Uterus (tissue), 4 donors: ENCODE measurements at places on chromosomes 3 and 15.

GRCh38 chr3:105959851-105960250, 91.0 kb upstream of the CBLB start:
- DNase-seq = no peak

DNA sequence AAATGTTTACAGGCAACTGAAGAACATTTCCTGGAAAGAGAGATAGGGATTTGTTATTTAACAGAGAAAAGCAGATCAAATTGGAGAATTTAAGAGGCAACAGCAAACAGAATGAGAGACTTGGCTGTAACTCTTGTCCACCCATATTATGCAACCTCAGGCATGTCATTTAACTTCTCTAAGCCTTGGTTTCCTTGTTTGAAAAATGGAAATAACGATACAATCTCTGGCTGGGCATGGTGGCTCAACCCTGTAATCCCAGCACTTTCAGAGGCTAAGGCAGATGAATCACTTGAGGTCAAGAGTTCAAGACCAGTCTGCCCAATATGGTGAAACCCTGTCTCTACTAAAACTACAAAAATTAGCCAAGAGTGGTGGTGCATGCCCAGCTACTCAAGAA, 23.7 kb downstream of the ARRDC4 start:
- no peak for DNase-seq

DNA sequence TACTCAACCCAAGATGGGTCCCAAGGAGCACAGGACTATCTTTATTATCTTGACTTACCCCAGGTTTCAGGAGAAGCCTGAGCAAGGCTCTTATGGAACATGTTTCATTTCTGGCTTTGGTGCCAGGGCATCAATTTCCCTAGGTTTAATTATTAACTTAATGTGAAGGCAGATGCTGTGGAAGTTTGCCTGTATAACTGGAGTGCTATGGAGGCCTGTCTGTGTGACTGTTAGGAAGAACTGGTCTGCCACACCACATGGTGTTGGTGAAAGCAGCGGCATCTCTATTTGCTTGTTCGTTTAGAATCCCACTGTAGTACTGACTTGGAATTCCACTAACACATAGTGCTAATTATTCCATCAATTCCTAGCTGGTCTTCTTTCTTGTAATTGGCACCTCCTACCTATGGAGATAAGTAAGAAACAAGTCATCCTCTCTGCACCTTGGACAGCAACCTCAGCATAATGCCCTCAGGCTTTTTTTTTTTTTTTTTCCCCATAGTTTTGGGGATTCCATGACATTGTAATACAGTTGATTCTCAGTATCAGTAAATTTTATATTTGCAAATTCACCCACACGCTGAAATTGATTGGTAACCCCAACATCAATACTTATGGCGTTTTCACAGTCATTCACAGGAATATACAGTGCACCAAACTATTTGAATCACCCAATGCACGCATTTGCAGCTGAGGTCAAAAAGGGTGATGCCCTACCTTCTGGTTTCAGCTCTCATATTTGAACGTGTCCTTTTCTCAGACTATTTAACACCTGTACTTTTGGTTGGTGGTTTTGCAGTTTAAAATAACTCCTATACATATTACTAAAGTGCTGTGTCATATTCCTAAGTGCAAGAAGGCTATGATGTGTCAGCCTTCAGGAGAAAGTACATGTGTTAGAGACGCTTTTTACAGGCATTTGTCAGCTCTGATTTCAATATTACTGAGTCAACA, 772.8 kb upstream of the LMCD1 start:
- no peak for DNase-seq

DNA sequence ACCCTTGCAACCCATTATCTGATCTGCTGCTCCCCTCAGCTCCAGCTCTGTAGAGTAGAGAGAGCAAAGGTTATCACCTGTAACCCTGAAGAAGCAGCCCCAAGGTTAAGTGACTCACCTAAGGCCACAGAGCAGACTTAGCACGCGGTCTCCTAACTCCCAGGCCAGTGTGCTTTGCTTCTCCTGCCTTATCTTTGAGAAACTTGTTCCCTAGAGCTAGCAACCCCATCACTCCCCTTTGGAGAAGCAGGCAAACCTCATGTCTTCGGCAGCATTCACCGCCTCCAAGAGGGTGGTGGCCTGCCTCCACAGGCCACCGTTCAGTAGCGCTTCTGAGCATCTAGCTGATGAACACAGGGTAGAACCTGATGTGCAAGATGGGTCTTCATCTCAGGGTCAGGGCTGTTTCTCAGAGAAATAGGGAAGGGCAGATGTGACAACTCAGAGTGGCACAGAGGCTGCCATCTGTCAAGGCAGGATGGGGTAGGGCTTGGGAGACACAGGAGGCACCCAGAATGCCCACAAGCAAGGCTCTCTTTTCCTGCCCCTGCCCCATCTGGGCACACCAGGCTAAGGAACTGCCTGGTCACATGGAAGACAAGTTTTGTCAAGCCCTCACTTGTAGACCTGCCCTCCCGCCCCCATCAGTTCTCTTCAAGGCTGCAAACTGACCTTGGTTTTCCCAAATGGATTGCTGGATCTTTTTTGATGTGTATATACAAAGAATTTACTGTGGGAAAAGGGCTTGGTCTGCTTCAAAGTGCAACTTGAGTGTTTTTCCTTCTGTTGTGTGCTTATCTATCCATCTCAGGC, 34.9 kb upstream of the CLK3 start:
- no peak for DNase-seq

DNA sequence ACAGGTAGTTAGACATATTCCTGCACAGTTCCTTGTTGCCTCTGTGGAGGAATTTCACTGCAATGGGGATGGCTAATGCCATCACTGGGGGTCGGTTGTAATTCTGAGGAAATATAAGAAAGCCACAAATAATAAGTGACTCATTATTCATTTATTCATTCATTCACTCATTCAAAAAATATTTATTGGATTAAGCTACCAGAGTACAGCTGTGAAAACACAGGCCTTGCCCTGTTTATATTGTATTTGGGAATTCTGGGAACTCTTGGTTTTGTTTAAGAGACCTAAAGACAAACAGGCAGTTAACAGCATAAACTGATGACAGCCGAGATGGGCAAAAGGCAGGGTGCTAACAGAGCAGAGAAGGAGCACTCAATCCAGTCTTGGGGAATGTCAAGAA, 23.6 kb downstream of the PTX3 start:
- no peak for DNase-seq

GRCh38 chr15:77497110-77497737, 76.5 kb downstream of the HMG20A start:
- peak; percentile 43 for DNase-seq

- DNase-seq = no peak
Observed at GRCh38 chr3:152190636-152191183, 78.0 kb upstream of the MBNL1 start.

- no peak for DNase-seq
Observed at GRCh38 chr15:69616558-69616957, 163.9 kb downstream of the RPLP1 start.

GRCh38 chr3:23461069-23461468, 257.9 kb downstream of the UBE2E2 start:
- no peak for DNase-seq

- DNase-seq = no peak
Observed at GRCh38 chr3:52238193-52238760, 681 bp downstream of the TWF2 start.

- DNase-seq = no peak
Observed at GRCh38 chr15:63978511-63979261, 67.6 kb downstream of the DAPK2 start.

DNA sequence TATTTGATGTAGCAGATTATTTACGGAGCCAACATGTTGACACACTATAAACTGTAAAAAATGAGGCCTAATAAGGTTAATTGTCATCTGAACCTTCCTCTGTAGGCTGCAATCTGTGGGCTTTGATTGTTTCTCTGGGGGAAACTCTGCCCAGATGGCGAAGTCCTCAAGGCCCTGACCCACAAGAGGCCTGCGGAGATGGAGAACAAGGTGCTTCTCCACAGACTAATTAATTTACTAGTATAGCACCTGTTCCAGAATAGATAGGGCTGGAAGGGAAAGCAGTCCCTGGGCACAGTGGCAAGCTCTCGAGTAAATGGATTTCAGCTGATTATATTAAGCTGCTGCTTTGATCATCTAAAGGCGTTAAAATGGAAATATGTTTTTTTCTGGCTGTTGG, 338.8 kb upstream of the DNAJC19 start:
- no peak for DNase-seq

DNA sequence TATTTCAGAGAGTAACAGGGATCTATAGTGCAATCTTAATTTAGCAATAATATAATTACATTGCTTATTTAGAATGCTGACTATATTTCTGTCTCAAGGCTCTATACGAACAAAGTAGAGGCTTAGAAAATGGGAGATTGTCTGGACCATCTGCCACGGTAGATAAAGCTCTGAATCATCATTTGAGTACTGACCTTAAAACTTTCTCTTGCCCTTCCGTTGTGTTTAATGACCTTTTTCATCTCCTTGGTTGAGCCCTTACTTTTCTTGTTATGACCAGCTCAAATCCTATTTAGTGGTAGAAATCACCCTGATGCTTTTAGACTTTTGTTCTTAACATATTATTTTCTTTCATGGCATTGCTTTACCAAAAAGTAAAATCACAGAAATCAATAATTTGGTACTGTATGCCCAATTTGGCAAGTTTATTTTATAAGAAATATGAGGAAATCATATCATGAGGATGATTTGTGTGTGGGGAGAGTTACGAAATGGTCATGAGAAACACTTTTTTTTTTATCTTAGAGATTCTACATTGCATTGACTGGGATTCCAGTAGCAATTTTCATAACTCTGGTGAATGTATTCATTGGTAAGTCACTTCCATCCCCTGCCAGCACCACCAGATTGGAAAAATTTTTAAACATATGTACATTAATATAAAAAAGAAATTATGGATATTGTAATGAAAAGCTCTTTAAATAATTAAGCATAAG, 11.0 kb downstream of the NDUFB5 start:
- DNase-seq = no peak

DNA sequence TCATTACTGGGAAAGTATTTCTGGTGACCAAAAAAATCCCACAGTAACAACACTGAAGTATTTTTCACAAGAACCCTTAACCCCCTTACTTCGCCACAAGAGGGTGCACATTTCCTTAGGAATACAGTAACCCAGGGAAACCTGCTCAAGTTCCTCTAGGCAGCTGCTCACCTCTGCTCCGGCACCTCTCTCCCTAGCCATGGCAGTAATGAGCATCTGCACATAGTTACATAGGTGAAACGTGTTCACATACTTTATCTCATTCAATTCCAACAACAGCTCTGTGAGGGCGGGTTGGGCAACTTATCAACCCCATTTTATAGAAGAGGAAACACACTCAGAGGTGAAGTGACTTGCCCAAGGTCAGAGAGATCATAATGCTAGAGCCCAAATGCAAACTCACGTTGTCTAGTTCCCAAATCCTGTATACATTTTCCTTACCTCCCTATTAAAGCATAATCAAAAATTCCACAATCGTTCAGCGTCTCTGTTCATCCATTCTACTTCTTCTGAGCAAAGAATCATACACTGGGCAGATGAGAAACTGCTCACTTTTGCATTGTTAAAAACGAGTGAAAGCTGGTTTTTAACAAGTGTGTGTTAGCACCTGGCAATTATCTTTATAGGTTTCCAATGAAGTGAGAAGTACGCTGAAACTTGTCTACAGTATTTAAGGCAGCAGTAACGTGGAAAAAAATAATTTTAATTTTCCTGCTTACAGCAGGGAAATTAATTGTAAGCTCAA, 90.7 kb downstream of the IGF2BP2 start:
- DNase-seq = no peak

DNA sequence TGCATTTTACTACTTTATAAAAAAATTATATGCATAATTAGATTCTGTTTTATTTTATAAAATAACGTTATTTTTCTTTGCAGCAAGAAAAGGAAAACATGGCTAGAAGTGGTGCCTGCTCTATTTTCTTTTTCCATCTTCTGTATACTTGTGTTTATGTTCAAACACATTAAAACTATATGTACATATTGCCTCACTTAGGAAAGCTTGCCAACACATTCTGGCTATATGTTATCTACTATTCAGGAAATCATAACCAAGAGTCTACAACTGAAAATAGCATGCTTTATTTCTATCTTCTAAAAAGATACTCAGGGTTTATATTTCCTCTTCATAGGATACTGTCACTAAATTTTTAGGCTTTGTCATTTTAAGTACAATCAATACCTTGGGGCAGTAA, 90.2 kb upstream of the KCNMB2 start:
- DNase-seq = no peak

DNA sequence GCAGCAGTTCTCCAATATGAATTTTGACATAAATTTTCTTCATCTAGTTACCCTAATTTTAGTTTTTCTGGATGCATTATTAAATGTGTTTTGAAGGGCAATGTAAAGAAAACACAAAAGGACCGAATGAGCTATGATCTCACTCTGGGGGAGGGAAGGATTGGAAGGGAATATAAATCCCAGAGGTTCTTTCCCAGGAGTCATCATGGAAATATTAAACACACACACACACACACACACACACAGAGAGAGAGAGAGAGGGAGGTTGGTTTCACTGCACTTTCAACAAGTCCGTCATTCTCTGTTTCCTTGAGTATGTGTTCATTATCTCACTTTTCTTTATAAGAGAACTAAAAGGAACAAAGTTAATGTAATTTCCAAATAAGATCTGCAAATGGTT, 70.7 kb upstream of the DCBLD2 start:
- DNase-seq = no peak

DNA sequence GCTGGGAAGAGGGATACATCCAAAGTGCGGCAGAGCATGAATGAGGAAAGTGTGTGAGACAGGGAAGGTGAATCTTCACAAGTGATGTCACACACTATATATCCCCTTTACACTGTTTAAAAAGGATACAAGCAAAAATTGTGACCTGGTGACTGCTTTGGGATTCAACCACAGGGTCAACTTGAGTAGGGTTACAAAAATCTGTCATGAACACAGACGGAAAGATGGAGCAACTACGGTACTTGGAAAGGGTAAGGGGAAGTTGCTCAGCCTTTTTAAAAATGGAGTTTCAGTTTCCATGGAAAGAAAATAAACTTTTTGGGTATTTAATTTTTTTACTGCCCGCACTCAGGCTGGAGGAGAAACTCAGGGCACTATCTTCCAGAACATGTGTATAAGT, 60.3 kb downstream of the B3GNT5 start:
- no peak for DNase-seq

DNA sequence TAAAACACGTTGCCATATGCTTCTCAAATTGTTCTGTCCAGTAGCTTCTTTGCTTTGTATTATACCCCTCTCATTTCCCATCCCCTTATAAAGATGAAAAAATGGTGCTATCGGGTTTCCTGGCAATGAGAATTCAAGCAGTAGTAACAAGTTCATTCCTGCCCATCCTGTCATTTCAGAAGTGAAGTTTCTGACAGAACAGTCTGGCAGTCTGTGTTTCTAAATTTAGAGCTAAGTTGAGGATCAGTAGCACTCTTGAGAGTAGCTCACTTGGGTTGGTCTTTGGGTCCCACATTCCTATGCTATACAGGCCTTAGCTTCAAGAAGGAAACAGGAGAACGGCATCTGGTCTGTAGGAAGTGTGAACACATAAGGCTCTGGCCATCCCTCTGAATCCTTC, 134.6 kb downstream of the GHSR start:
- no peak for DNase-seq

DNA sequence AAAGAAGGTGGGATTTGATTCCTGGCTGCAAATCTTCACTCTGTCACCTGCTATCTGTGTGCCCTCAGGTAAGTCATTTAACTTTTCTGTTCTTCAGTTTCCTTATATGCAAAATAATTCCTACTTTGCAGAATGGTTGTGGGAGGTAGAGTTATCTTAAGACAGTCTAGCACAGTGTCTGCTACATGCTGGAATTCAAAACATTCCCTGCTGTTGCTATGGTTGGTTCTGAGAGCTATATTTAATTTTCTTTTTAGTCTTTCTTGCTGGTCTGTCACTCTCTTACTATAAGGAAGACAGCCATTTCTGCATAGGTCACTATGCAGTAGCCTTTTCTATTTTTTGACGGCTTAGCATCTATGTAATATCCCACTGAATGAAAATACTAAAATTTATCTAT, 4.0 kb upstream of the ADPGK start:
- no peak for DNase-seq
